ENCODE measurements at places on chromosomes 2 and 18.

GRCh38 chr2:69083235-69083748, 70.3 kb downstream of the ANTXR1 start:
- DNase-seq = peak; percentile 50

DNA sequence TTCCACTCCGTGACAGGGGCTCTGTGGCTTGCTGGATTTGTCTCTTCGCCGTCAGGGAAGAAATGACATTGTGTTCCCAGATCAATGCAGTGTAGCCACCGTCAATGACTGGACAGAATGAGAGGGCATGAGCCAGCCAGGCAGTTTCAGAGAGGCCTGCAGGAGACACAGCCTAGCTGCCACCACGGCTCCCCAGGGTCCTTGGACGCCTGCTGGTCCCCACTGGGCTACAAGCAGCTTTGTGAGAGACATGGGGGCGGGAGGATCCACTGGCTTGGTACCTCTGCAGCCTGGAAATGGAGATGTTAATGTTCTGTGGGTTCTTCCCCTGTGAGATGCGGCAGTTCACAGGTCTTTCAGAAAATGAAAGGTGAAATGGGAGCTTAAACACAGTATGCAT, 12.1 kb upstream of the AMER3 start:
- no peak for DNase-seq

DNA sequence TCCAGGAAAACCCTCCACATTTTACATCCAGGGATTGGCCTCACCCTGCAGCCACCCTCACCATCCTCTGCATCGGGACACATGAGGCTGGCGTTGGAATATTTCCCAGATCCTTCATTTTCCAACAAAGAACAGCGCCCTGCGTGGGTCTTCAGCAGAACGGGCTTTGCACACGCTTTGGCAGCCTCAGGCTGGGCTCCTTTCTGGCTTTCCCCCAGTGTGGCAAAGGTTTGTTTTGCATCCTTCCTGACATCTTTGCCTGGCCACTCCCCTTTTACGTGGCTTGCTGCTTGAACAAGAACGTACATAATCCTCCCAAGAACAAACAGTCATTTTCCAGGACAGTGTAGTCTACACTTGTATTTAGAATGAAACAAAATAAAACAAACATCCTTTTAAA, 25.6 kb upstream of the GREB1 start:
- DNase-seq = no peak

DNA sequence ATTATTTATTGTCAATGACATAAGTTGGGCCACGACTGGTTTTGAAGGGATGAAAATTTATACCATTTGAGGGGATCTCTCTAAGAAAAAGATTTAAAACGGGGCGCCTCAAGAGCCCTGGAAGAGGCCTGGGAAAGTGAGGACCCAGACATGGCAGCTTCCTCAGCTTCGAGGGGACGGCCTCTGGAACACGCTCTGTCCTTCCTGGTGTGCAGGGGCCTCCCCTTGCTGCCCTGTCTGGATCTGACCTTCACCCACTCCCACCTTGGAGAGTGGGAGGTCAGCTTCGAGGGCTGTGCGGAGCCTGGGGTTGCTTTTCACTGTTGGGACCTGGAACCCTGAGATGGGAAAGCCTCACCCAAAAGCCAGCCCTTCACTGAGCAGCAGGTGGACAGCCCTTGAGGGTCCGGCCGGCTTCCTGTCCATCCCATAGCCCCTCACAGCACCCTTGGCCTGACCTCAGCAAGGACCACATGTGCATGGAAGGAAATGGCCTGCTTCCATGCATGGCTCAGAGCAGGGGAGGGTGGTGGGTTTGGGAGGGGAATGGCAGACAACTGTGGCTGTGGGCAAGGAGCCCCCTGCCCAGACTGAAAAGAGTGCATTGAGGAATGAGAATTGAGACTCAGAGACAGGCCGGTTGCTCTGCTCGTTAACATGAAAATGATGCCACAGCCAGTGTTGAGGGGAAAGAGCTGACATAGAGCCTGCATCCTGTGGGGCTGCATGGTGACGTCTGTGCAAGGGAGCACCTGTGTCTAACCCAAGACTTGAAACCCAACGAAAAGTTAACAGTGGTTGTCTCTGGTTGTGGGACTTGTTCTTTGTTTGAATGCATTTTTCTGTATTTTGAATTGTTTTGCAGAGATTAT, 16.3 kb downstream of the FBLN7 start:
- no peak for DNase-seq

- no peak for DNase-seq
Measured at GRCh38 chr18:3048820-3049349, 35.9 kb upstream of the LPIN2 start.

DNA sequence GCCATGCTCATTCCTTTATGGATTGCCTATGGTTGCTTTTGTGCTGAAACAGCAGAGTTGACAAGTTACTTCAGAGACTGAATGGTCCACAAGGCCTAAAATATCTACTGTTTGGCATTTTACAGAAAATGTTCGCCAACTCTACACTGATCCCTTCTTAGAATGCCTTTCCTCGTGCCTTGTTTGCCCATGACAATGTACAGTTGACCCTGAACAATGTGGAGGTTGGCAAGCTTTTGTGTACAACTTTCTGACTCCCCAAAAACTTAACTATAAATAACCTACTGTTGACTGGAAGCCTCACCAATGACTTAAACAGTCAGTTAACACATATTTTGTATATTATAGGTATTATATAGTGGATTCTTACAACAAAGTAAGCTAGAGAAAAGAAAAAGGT, 361.4 kb downstream of the EPHA4 start:
- DNase-seq = no peak

DNA sequence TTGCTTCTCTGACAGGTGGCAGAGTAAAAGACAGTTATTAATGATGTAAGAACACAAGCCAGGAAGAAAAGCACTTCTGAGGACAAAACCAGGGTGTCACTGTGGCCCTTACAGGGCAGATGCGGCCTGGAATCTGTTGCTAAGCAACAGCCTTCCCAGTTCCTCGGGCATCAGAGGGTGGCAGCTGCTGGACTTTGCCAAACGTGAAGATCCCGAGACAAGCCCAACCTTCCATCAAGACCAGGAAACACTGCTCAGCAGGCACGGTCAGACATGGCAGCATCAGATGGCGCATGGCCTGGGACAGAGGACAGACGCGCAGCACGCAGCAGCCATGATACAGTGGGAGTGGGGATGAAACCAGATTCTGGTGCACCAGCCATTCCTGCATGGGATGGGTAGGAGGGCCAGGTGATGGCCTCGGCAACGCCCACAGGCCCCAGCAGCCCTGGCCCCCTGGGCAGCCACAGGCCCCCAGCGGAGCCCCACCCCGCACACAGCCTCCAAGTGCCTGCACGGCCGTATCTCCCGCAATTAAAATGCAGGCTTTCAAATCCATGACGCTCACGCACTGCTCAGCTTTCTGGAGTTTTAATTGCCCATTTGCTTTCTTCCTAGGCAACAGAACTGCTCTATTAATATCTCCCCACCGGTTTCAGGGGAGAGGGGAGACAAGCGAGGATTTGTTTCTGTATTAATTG, 89.0 kb downstream of the EIPR1 start:
- DNase-seq = no peak

- peak; percentile 80 for DNase-seq
Measured at GRCh38 chr2:225120186-225120585, 77.9 kb upstream of the DOCK10 start.

- DNase-seq = no peak
Measured at GRCh38 chr2:8535469-8535795, 146.4 kb upstream of the ID2 start.

- peak; percentile 79 for DNase-seq
Measured at GRCh38 chr18:59743566-59743965, 46.3 kb upstream of the CCBE1 start.

DNA sequence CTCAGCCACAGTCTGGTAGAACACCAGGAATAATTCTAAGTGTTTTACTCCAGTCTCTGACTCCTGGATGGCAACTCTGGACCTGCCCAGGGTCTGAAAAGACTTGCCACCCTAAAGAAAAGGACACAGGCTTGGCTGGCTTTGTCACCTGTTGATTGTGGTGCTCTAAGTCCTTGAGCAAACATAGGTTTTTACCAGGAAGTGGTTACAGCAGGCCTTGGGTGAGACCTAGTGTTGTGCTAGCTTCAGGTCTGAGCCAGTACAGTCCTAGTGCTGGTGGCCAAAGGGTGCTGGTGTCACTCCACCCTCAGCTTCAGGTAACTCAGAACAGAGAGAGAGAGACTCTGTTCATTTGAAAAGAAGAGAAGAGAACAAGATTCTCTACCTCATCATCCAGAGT, 1239.4 kb upstream of the CRIM1 start:
- DNase-seq = no peak

DNA sequence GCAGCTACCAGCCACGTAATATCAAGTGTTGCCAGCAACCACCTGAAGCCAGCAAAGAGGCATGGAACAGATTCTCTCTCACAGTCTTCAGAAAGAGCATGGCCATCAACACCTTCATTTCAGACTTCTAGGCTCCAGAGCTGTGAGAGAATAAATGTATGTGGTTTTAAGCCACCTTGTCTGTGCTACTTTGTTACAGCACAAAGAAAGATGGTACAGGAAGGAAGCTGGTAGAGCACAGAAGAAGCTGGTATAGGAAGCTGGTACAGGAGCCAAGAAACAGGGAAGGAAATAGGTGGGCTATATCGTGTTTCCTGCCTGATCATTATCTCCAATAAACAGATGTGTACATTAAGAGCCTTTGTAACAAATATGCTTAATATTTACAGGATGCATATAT, 217.4 kb downstream of the DPP10 start:
- DNase-seq = no peak

- peak; percentile 91 for DNase-seq
Measured at GRCh38 chr2:233210843-233211547, 40.5 kb upstream of the ATG16L1 start.

DNA sequence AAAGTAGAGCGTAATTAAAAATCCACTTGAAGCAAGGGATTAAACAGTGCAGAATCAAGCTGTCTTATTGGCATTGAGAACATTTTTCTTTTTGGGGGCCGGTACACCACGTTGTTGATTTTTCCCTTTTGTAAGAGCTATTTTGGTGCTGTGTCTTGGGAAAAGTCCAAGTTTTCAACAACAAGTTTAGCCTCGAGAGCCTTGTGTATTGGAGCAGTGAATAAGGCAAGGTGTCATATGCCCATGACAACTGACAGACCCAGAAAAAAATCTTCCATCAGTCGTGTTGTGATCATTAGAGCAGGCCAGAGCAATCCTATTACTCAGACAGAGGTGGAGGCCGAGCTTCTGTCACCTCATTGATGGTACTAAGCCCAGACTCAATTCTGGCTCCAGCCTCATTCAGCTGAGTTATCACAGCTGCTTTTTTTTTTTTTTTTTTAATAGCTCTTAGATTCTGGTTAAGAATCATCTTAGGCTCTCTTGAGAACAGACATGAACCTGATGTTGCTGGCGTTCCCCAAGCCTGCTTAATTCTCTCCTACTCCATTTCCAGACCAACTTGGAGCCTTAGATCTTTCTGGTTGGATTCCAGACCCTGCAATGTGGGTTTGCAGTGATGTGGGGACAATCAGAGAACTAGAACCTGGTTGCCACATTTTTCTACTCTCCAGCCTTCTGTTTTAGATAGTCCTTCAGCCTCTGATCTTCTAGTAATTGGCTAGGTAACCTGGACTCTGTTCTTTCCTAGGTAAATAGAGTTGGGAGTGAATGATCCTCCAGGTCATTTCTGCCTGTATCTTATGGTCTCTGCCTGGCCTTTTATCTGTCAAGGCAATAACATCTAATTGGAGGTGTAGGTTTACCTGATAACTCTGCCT, 43.1 kb downstream of the MOGAT1 start:
- no peak for DNase-seq

DNA sequence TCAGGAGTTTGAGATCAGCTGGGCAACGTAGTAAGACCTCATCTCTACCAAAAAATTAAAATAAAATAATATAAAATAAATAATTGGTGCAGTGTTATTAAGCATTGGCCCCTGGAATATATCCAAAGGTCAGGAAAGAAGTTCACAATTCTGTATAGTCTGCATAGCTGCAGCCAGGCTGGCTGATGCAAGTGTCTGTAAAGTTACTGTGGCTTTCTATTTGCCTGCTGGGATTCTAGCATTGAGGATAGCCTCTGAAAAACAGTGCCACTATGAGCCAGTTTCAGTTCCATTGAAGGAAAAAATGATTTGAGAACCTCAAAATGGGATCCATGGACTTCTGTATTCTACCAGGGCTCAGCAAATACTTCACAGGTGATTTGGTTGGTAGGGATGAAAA, 208.6 kb downstream of the PARD3B start:
- peak; percentile 72 for DNase-seq

DNA sequence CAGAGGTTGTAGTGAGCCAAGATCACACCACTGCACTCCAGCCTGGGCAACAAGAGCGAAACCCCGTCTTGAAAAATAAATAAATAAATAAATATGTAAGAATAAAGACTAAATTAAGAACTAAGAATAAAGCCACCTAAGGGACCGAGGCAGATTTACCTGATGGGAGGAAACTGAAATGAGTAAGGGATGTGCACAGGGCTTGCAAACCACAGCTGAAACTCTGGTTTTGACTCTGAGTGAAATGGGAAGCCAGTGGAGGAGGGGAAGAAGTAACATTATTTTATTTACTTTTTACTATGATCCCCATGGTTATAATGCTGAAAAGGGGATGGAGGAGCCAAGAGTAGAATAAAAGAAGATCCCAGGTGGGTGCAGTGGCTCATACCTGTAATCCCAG, 107.3 kb downstream of the CABYR start:
- no peak for DNase-seq

DNA sequence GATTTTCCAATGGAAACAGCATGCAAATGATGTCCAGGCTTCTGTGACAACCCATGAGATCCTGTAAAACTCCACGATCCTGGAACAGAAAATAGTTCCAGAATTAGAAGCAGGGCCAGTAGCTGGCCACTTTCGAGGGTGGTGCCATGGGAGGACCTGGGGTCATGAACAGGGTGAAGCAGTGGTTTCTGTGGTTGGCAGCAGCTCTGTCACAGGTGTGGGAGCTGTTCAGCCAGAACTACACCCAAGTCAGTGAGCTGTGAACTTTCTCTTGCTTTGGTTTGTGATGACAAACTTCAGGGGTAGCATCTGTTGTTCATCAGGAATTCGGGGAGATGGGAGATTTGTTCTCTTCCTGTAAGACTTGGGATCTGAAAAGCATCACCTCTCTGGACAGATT, 314.4 kb upstream of the NT5C1B start:
- DNase-seq = no peak

- DNase-seq = peak; percentile 19
Measured at GRCh38 chr18:79857082-79857671, 59.4 kb downstream of the KCNG2 start.

All from fibroblast of skin of back (primary cell).